ENCODE measurements at places on chromosomes 6 and 20. TPM values are rescaled to one million over a fixed set of nuclear protein-coding genes. Genes with fewer than 3 reads are reported as not detected.

The RAET1L gene
- total RNA-seq = not detected

GRCh38 chr6:158708239-158708638, 58.4 kb downstream of the SYTL3 start:
- no peak for DNase-seq

GRCh38 chr6:25927178-25927577, 3.3 kb downstream of the SLC17A2 start:
- no peak for DNase-seq

DNA sequence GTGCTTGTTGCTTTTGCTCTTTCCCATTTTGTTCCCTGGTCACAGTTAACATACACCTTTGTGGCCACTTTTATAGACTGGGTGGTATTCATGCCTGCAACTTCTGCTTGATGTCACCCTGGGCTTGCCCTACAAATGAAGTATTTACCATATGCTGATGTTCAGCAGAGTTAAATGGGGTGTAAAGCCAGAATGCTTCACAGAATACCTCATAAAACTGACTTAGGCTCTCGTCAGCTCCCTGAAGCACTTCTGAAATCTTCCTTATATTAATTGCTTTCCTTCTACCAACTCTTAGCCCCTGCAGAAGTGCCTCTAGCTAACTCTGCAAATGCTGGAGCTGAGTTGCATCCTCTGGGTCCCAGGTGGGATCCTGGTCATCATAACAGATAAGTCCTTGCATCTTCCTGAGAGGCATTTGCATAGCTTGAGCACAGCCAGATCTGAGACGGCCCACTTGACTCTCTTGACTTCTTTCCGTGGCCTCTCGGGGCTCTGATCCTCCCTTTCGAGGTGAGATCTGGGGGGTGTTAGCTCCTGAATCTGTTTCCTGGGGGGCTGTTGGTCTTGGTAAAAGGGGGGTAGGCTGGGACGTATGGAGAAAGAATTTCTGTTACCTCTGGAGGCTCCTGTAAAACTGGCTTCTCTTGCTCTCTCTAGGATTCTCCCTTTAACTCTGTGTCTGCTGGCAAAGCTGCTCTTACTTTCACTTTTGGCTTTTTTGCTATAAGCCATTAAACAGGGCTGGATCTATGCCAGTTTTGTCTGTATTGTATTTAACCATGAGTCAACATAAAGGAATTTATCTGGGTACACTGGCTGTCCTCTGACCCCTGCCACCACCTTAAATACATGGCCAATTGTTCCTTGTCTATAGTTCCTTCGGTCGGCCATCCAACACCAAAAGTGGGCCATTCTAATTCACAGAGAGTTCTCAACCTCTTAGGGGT, 223.0 kb upstream of the SYNCRIP start:
- DNase-seq = peak; percentile 37

The PPIL6 gene
- total RNA-seq = 2.8 TPM

- DNase-seq = peak; percentile 67
These were observed 185.1 kb downstream of the JARID2 start for GRCh38 chr6:15430931-15431405.

The PPP1R3D gene
- 1.7 TPM for total RNA-seq

- DNase-seq = no peak
These were observed 50.4 kb upstream of the NEDD9 start for GRCh38 chr6:11282875-11283274.

GRCh38 chr20:43567477-43567876, 8.7 kb downstream of the SGK2 start:
- DNase-seq = no peak
